ENCODE measurements at places on chromosomes 5 and 9.
A peak's percentile ranks its signal among the peaks of the same experiment; 100 is the strongest.

- DNase-seq = no peak
Observed at GRCh38 chr9:71620746-71621145, 147.6 kb downstream of the CEMIP2 start.

GRCh38 chr5:142222225-142222865 lies 102.5 kb downstream of the SPRY4 start:
- DNase-seq = no peak

- DNase-seq = no peak
Observed at GRCh38 chr5:65873181-65873750, 53.1 kb upstream of the ERBIN start.

- DNase-seq = no peak
Observed at GRCh38 chr5:59332236-59332973, 561.1 kb downstream of the PDE4D start.

GRCh38 chr9:109843641-109844040 lies 63.6 kb downstream of the PALM2AKAP2 start:
- DNase-seq = no peak

- no peak for DNase-seq
Observed at GRCh38 chr5:60527072-60527471, 172.9 kb downstream of the DEPDC1B start.

GRCh38 chr5:34682926-34683623 lies 26.9 kb downstream of the RAI14 start:
- DNase-seq = no peak

GRCh38 chr9:99050292-99050911 lies 54.5 kb upstream of the TGFBR1 start:
- no peak for DNase-seq

GRCh38 chr9:95003689-95004410 lies 277.4 kb downstream of the AOPEP start:
- DNase-seq = peak; percentile 84

DNA sequence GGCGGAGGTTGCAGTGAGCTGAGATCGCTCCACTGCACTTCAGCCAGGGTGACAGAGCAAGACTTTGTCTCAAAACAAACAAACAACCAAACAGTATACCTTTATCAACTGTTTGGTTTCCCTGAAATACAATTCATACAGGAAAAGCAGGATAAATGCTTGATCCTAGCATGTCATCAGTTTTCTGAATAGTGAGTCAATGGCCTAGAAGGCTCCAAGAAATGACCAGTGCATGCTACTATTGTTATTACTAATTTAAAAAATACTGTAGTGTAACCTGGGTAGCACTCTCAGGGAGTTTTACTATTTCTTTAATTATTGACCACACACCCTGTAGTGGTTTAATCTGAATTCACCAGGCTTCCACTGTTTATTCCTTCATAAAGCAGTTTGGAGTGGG lies 101.0 kb upstream of the PTPN3 start:
- DNase-seq = no peak

DNA sequence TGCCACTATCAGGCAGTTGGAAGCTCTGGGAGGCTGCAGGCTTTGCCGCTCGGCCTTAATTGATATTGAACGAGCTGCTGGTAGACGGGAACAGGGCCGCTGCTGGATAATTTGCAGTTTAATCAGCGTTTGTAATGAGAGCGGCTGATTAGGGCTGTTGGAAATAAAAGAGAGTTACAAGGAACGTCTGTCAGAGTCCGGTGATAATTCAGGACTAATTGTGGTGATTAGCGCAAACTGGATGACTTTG lies 68.2 kb upstream of the TBCA start:
- DNase-seq = no peak

DNA sequence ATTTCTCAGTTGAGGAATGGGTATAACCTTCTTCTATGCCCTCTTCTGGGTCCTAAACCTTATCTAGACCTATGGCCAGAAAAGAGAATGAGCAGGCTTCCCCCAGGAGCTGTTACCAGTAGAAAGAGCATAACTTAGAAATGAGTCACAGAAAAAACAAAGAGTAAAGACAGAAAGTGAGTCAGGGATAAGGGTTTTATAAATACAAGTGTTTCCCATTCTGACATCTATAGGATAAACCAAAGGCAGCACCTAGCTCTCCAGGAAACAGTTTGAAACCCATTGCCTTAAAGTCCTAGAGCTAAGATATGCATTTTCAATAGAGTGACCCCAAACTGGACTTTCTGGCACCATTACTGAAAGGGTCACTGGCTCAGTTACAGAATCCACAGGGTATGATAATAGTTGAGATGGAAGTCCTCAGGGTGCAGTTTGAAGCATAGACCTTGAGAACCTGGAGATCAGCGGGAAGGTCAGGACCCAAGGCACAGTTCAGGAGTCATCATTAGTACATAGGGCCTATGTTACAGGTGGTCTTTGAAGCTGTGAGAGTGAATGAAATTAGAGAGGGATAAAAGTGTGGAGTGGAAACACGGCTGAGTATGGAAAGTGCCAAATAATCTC lies 42.7 kb upstream of the LIFR start:
- DNase-seq = no peak

GRCh38 chr9:77472646-77473045 lies 175.5 kb downstream of the GNA14 start:
- DNase-seq = no peak

DNA sequence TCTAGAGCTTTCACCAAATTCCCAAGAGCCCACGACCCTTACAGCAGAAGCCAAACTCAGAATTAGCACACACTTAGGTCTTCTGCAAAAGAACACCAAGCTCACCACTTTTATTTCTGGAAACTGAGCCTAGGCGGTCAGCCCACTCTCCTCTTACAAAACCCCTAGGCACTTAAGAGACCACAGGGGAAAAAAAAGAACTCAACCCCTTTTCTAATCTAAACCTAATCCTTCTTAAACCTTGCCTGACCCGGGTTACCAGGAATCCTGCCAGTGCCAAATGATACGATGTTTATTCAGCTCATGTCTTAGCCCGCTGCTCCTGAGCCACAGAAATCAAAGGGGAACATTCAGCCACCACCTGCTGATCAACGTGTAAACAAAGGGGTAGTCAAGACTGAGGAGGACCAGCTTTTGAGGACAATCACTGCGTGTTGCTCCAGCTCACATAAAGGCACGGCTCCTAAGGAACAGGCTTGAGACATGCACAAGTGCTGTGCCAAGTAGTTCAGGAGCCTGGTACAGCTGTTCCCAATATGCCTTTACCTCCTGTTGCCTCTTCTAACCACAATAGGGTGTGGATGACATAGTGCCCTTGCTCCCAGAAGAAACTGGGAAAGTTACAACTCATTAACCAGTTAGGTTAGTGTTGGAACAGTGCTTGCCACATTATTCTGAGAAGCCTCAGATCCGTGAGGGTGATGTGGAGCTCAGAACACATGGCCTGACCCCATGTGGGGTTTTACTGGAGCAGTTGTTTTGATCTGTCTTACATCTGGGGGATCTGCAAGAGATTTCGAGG lies 49.3 kb downstream of the ZFAND5 start:
- DNase-seq = peak; percentile 67

DNA sequence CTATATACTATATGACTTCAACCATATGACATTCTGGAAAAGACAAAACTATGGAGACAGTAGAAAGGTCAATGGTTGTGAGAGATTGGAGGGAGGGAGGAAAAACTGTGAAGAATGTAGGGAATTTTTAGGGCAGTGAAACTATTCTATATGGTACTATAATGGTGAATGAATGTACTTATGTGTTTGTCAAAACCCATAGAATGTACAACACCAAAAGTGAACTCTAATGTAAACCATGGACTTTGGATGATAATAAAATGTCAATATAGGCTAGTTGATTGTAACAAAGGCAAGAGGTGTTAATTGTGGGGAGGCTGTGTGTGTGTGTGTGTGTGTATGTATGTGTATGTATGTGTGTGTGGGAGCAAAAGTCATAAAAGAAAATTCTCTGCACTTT lies 10.8 kb upstream of the STOM start:
- no peak for DNase-seq

GRCh38 chr9:136249877-136250559 lies 4.4 kb upstream of the QSOX2 start:
- DNase-seq = no peak

DNA sequence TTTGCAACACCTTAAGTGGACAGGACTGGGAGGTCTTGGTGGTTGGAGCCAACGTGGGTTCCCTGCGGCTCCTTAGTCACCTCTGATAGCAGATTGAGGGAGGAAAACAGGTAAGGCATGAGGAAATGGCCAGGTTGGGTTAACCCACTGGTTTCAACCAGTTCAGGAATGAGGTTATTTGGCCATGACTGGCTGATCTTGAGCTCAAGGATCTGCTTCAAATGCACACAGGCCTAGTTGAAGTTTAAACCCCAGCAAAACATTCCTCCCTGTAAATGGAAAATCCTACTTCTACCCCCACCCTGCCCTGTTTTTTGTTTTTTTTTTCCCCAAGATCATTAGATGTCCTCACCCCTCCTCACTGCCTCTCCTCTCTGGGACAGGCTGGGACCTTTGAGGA lies 3.2 kb upstream of the NUP214 start:
- no peak for DNase-seq

- DNase-seq = no peak
Observed at GRCh38 chr5:57871496-57871895, 388.9 kb upstream of the ACTBL2 start.

- DNase-seq = no peak
Observed at GRCh38 chr9:70110194-70111041, 66.8 kb downstream of the MAMDC2 start.

GRCh38 chr5:61719124-61719523 lies 387.1 kb downstream of the ZSWIM6 start:
- no peak for DNase-seq

DNA sequence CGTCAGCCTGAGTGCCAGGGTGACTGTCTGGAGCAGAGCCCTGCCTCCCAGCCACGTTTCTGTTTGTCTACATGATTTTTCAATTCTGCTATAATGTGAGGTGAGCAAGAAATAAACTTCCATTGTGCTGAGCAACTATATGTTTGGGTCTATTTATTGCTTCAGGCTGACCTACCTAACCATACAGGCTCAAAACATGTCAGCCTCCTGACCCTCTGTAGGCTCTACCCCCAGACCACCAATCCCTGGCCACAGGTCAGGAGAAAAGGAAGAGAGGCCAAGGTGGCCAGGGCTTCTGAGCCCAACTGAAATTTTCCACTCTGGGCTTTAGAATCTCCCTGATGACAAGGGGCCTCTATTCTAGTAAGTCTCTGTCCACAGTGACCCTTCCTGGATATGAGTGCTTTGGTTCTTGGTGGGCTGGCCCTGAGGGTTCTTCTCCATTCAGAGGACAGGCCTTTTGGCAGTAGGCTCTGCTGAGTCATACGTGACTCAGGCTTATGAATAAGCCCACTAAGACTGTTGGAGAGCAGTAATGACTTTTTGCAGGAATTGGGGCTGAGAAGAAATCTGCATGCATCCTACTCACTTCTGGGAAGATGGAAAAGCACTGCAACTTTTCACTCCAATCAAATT lies 117.2 kb upstream of the TBCA start:
- DNase-seq = no peak

DNA sequence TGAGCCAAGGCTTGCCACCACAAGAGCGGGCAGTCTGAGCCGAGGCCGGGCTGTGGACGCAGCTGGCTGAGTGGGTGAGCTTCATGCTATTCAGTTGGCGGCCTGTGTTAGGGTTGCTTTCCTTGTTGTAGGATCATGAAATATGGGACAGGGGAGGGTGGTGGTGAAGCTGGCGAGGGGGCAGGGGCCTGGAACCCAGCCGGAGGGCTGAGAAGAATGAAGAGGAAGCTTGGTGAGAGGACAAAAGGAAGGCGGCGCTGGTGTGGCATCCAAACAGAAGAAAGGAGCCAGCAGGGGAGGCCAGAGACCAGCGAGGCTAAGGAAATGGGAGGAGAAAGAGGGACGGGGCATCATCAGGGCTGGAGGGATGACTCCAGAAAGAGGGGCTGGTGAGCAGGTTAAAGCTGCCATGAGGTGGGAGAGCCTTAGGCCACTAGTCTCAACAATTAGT lies 18.3 kb downstream of the RALGPS1 start:
- DNase-seq = no peak

- DNase-seq = no peak
Observed at GRCh38 chr9:116049456-116049855, 104.1 kb upstream of the PAPPA start.

DNA sequence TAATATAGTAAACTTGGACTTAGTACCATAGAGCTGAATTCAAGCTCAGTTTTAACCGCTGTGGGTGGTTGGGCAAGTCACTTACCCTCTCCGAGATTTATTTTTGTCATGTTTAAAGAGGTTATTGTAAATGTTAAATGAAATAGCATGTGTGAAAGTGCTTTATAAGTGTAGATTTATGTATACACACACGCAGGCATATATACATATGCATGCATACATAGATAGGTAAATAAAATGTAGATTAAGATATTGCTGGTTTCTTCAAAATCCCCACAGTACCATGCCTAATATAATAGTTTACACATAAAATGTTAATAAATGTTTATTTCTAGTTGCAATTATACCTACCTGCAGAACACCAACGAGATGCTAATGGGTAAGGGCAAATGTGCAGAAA lies 164.5 kb upstream of the EGFLAM start:
- DNase-seq = no peak

DNA sequence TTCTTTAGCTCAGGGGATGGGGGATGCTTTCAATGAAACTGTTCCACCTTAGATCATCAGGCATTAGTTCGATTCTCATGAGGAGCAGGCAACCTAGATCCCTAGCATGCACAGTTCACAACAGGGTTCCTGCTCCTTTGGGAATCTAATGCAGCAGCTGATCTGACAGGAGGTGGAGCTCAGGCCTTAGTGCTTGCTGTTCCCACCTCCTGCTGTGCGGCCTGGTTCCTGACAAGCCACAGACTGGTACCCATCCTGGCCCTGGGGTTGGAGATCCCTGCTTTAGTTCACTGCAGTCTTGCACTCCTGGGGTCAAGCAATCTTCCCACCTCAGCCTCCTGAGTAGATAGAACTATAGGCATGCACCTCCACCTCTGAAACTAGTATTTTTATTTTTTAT lies 1369.8 kb upstream of the NUDT12 start:
- no peak for DNase-seq

GRCh38 chr5:177100714-177101121 lies 14.0 kb downstream of the FGFR4 start:
- DNase-seq = no peak

DNA sequence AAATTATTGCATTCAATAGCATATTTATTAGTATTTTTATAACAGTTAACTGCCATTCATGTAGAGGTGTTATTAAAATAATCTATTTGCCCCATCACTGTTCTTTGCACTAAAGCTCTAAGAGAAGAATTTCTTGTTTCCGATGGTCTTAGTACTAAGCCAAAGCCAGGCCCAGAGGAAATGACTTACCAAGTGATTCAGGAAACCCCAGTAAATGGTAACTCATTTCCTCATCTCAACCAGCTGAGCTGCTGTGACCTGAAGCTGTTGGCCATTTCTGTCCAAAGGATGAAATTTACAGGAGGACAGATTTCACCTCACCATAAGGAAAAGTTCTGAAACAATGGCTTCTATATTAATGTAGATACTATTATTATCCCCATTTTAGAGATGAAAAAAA lies 117.0 kb downstream of the PIK3R1 start:
- no peak for DNase-seq

Measured in upper lobe of right lung (tissue), 1 donor.